ENCODE measurements at places on chromosomes 1 and 21.
A peak's percentile ranks its signal among the peaks of the same experiment; 100 is the strongest.

DNA sequence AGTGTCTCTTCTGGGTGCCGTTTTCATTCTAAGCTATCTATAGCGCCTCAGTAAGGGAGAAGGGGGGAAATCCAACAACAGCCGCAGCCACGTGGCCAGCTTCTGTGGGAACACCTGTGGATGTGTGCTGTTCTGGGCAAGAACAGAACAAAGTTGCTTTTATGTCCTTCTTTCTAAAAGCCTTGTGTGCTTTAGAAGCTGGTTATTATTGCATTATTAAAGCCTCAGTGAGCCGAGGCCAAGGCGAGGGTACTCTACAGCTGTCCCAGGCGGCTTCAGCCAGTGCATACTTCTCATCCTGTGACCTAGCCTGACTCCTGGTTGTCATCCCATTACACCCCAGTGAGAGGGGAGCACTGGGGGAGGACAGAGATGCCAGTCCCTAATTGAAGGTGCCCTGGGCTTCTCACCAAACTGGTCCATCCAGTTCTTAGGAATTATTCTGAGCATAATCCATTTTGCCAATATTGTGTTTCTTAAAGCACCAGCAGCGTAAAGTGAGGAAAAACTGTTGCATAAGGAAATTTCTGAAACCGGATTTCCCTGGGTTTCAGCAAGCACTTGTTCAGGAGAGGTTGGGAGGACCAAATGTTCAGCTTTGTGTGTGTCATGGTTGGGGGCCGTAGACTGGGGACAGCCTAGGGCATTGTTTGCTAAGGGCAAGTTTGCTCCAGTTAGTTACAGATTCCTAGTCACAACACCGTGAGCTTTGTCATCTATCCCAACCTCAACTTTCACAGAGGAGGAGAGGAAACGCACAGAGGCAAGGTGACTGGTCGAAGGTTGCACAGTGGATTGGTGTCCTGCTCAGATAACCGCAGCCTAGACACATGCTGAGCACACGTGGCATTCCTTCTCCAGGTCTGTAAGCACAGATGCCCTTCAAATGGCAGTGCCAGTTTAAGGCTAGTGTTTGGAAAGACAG, 61.0 kb upstream of the ATP1A1 start:
- no peak for DNase-seq

DNA sequence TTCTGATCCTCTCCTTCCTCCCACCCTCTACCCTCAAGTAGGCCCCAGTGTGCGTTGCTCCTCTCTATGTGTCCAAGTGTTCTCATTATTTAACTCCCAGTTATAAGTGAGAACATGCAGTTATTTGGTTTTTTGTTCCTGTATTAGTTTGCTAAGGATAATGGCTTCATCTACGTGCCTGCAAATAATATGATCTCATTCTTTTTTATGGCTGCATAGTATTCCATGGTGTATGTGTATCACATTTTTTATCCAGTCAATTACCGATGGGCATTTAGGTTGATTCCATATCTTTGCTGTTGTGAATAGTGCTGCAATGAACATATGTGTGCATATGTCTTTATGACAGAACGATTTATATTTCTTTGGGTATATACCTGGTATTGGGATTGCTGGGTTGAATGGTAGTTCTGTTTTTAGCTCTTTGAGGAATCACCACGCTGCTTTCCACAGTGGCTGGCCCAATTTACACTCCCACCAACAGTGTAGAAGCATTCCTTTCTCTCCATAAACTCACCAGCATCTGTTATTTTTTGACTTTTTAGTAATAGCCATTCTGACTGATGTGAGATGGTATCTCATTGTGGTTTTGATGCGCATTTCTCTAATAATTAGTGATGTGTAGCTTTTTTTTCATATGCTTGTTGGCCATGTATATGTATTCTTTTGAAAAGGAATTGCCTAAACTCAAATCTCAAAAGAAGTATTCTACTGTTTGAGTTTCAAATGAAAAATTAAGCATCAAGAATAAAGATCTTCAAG, 116.9 kb downstream of the ETS2 start:
- DNase-seq = no peak

GRCh38 chr1:7474786-7475502, 296.2 kb upstream of the VAMP3 start:
- DNase-seq = no peak

DNA sequence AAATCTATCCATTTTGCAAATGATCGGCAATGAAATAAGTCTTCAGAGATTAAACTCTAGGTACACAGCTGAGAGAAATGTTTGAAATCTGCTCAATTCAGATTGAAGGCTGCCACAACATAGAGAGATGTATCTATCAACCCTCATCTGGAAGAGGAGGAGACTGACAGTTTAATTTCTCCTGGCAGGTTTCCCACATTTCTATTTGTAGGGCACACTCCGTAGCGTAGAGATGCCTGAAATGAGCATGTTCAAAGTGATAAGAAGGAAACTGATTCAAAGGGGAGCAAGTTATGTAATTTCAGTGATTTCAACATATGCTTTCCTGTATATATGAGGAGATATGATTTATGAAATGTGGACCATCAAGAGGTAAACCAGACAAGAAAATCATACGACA, 44.1 kb downstream of the NIBAN1 start:
- DNase-seq = no peak

DNA sequence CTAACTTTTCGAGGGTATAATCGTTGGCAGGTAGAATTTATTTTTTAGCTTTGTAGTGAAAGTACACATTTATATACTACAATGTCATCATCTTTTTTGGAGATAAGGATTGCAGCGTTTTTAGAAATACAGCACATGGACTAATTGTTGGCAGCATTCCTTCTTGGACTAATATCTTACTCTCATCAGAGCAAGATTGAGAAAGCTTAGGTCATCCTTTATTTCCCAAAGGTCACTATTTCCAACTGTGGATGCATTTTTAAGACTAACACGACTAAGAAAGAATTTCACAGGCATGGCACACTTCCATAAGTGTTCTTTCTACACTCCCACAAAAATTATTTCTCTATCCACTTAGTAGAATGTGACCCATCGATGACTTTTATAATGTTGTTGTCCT, 732.3 kb downstream of the NCAM2 start:
- no peak for DNase-seq

- no peak for DNase-seq
Observed at GRCh38 chr1:114263343-114263742, 109.7 kb upstream of the SYT6 start.

DNA sequence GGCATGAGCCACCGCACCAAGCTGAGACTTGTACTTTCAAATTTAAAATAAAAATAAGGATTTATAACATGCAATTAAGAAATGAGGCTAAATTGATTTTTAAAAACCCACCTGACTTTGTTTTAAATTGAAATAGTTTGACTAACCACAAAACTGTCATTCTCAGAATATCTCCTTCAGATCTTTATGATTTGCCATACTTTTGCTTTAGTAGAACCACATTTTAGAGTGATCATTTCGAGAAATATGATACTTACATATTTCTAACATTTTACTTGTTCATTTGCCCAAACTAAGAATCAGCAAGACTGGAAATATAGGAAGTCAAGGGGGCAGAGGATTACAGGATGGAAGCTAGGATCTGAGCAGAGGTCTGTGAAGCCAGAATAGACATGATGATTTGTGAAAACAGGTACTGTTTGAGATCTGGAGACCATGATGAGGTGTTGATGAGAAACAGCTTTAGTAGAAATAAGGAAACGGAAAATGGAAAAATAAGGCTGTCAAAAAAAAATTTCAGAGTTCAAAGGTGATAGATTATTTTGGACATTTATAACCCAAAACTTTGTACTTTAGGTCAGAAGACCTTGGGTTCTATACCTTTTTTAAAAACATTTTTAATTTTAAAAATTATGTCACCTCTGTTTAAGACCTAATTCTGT, 44.8 kb downstream of the GIPC2 start:
- no peak for DNase-seq

DNA sequence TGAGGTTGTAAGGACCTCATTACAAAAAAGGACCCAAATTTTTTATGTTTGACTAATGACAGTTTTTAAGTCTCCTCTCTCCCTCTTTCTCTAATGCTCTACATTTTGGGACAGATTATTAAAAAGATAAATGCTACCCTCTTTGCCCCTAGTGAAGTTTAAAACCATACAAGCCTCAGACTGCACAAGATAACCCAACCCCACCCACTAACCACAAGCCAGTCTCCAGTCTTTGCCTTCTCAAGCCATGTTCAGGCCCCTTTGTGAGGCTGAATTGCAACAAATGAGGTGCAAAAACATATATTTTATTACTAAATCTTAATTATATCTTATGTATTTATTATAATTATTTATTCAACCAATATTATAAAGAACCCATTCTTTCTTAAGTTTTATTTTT, 597.2 kb upstream of the BRINP3 start:
- DNase-seq = no peak

DNA sequence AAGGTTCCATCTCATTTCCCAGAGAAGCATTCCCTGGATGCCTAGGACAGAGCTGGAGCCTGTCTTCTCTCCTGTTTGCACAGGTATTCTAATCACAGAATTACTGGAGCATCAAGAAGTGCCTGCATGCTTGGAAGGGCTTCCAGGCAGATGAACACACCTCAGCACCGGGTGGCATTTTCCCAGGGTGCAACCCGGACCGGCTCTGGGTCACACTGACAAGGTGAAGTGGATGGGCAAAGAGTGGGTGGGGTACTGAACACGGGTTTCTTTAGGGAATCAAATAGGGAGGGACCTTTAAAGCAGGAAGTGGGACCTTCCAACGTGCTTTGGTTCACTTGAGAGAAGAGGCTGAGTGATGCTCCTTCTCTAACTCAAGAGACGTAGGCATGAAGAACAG, 7.1 kb upstream of the PEF1 start:
- DNase-seq = no peak

DNA sequence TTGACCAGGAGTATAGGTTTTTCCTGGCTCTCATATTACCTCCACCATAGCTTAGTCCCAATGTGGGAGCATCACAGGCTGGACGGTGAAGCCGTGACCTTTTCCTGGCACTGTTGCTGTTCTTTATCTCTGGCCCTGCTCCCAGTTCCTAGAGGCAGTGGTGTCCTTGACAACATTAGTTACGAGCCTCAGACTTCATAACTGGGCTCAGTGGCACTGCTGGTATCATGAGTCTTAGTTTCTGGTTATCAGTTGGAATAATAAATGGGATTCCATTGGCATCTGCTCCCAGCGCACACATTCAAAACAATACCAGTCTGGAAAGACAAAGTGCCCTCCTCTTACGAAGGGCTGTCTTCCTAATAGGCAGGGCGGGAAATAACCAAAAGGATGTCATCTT, 8.0 kb downstream of the RNPEP start:
- DNase-seq = no peak

- peak; percentile 30 for DNase-seq
Observed at GRCh38 chr1:52551507-52552235, 1.2 kb downstream of the TUT4 start.

GRCh38 chr21:37916310-37917051, at the start of gene KCNJ6:
TSS of gene KCNJ6 (minus strand) at chr21:37916457. CDS start at chr21:37840682, 75,775 bp downstream.
- DNase-seq = peak; percentile 4

GRCh38 chr1:172472495-172472894, 28.6 kb upstream of the PIGC start:
- DNase-seq = no peak

DNA sequence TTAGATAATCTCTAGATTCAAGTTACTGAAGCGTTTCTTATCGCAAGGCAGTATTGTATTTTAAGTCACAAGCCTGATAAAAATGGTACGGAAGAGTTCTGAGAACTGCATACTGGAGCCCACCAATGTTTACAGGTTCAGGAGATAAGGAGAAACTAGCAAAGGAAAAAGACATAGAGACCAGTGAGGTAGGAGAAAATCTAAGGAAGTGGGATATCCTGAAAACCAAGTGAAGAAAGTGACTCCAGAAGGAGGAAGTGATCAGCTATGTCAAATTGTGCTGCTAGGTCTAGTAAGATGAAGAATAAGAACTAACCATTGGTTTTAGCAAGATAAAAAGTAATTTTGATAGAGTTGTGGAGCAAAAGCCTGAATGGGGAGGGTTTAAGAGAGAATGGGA, 31.0 kb upstream of the ACADM start:
- no peak for DNase-seq

GRCh38 chr1:46148318-46148717, 15.9 kb upstream of the PIK3R3 start:
- DNase-seq = no peak

DNA sequence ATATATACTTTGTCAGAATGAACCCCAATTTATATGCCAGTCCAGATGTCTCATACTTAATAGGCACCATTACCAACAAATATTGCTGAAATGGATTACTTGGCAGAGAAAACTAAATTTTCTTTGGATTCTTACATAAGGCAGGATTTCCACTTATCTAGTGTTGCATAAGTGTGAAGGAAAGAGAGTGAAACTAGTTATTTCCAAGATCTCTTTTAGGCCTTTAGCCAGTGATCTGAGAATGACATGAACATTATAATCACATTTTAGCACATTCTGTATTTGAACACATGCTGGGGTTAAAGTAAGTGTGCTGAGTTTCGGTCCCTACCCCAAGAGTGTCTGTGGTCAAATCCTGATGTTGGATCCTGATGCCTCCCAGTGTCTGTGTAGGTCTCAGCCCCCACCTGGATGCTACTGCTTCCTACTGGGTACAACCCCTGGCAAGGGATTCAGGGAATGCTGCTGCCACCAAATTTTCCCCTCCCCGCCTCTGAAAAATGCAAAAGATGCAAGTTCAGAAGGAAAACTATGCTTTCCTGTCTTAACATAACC, 11.2 kb downstream of the DDAH1 start:
- DNase-seq = no peak

DNA sequence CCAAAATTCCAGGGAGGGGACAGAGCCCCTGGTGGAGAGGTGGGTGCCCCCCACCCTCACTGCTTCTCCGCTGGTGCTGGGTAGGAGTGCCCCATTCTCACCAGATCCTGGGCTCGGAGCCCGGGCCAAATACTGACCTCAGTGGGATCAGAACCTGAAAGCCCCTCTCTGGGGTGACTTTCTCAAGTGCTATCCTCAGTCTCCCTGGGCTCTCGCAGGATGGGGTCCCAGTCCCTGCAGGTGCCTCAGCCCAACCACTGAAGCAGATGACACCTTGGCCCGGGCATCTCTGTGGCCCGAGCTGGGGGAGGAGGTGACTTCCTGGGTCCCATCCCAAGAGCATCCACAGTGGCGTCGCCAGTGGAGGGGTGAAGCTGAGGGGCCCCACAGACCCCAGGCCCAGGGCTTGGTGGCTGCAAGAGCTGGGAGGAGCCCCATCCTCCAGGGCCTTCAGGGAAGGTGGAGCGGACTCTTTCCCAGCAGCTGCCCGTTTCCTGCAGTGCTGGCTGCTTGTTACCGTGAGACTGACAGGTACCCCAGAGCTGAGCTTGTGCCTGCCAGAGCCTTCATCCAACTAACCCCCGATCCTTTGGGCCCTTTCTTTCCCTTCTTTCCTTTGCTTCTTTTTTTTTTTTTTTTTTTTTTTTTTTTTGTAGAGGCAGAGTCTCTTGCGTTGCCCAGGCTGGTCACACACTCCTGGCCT, 3.9 kb upstream of the FNDC10 start:
- DNase-seq = no peak

- DNase-seq = no peak
Observed at GRCh38 chr1:47223921-47224675, 7.9 kb downstream of the TAL1 start.

- no peak for DNase-seq
Observed at GRCh38 chr1:199336745-199337640, 690.5 kb upstream of the NR5A2 start.
